ENCODE measurements at places on chromosomes 4 and X.

DNA sequence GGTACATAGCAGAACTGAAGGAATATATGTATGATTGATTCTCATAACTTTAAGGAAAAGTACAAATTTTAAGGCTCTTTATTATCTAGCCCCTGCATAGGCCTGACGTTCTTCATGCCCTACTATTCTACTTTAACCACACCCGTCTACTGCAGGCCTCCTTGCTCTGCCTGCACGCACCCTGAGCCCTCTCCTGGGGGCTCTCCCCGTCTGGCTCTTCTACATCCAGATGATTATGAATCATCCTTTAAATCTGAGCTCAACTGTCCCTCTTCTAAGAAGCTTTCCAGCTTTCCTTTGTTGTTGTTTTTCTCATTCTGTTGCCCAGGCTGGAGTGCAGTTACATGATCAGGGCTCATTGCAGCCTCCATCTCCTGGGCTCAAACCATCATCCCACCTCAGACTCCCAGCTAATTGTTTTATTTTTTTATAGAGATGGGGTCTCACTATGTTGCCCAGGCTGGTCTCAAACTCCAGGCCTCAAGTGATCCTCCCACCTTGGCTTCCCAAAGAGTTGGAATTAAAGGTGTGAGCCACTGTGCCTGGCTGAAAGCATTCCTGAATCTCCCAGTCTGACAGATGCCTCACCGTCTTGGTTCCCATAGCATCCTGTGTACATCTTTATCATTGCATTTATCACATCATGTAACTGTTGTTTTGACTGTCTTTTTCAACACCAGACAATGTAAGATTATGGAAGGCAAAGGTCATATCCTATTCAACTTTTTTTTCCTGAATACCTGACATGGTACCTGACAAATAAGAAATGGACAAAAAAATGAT is 89.2 kb downstream of the WDFY3 start:
- peak; percentile 30 for DNase-seq

DNA sequence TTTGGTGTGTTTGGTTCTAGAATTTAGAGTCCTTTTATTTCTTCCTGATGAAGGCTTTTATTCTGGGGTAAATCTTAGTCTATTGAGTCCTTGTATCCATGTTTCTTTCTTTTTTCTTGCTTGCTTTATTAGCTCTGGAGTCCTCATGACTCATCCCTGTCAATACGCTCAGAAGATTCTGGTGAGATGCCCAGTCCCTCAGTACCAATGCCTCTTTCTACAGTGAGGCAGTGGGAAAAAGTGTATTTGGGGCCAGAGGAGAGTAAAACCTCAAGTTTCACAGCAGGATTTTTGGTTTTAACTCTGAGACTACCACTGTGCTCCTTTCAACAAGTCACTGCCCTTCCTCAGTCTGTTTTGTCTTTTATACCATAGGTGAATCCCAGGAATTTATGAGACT is 368.0 kb downstream of the GBA3 start:
- no peak for DNase-seq

DNA sequence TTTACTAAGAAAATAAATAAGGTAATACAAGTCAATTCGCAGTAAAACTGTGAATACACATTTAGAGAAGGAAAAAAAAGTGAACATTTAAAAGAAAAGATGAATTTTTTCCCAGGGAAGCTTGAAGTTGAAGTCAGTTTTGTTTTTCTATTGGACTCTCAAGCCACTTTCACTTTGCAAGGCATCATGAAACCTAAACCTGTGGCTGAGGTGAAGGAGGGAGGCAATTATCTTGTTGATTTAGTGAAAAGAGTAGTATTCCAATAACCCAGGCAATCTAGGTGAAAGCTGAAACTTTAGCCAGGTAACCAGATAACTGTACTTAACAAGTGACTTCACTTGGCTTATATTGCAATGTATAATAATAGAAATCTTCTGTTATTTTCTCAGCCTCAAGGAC is 138.6 kb downstream of the HDX start:
- no peak for DNase-seq

- no peak for DNase-seq
These were observed 164.0 kb downstream of the SH3KBP1 start for GRCh38 chrX:19723427-19723826.

GRCh38 chrX:12681047-12681446 is 110.2 kb upstream of the PRPS2 start:
- no peak for DNase-seq

GRCh38 chr4:168685136-168685809 is 188.4 kb downstream of the PALLD start:
- DNase-seq, result no peak

GRCh38 chrX:40132751-40133150 is 35.0 kb upstream of the BCOR start:
- peak; percentile 76 for DNase-seq

DNA sequence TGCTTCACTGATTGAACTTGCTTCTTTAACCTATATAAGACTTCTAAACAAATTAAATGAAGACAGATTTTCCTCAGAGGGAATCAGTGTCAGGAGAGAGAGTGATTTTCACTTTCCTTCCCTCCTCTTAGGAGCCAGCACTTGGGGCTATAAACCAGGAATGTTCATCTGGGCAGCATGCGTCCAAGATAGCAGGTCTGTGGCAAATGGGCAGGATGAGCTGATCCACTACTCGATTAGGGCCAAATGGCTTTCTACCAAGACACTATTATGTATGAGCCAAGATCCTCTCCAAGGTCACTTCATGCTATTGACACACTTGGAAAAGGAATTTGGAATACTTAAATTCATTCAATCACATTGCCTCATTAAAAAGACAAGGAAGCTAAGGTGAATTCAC is 203.9 kb upstream of the GRID2 start:
- no peak for DNase-seq

GRCh38 chr4:5683566-5683965 is 24.8 kb downstream of the EVC2 start:
- DNase-seq, result no peak

DNA sequence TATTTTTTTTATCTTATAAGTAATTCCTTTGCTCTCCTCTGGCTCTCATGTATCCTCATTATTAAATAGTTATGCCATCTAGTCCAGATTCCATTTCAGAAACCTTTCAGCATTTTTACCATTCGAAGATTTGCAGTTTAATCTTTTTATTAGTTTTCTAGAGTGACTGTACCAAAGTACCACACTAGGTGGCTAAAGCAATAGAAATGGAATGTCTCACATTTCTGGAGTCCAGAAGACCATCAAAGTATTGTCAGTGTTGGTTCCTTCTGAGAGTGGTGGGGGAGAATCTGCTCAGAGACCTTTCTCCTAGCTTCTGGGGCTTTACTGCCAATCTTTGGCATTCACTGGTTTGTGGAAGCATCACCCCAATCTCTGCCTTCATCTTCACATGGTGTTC is 3.7 kb upstream of the PNMA3 start:
- DNase-seq, result no peak

GRCh38 chr4:114249976-114250375 is 270.5 kb upstream of the ARSJ start:
- peak; percentile 36 for DNase-seq

DNA sequence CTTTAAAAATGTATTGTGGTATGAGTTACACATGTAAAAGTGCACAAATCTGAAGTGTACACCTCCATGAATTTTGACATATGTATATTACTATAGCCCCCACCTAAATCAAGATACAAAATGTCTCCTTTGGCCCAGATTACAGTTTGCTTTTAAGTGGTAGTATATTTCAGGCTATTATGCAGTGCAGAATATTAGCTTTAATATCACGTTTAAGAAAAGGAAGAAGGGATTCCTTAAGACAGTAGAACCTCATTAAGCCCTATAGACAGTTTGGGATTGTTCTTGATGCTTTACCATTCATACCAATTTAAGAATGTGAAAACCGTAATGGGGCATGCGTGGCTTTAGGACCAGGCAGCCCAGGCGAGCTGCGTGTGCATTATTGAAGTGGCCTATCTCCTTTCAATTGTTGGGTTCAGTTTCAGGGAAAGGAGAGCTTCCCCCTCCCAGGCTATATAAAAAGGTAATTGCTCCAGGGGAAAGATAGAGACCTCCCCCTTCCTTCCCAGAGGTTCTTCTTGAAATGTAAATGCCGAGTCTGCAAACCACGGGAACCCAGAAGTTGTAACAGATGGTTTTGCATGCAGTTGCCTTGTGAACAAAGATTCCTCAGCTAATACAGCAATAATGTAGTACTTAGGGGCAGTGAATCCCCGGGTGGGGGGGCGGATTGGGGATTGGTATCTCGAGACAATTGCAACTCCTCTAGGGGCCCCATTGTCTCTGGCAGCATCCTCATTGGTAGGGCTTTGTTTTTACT is 106.1 kb downstream of the UCHL1 start:
- DNase-seq, result no peak

DNA sequence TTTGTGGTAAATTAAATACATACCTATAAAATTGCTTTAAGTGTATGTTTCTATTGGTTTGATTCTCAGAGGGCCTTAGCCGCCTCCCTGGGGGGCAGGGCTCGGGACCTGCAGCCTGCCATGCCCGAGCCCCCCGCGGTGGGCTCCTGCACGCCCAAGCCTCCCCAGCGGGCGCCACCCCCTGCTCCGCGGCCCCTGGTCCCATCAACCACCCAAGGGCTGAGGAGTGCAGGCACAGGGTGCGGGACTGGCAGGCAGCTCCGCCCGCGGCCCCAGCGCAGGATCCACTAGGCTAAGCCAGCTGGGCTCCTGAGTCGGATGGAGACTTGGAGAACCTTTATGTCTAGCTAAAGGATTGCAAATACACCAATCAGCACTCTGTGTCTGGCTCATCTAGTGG is 108.3 kb upstream of the INPP4B start:
- DNase-seq, result no peak

- peak; percentile 78 for DNase-seq
These were observed 53.1 kb downstream of the ATXN3L start for GRCh38 chrX:13266641-13267345.

DNA sequence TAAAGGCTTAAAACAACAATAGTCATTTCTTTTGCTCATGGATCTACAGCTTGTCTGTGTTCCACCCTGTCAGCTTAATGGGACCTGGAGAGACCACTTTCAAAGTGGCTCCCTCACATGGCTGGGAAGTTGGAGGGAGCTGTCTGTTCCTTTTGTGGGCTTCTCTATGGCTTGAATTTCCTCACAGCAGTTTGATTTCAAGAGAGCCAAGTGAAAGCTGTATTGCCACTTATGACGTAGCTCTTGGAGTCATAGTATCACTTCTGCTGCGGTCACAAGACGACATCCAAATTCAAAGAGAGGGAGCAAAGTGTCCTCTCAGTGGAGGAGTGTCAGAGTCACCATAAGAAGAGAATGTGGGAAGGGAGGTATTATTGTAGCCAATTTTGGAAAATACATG is 22.7 kb upstream of the ACSL1 start:
- no peak for DNase-seq

GRCh38 chrX:69038188-69038587 is 127.1 kb downstream of the PJA1 start:
- no peak for DNase-seq

DNA sequence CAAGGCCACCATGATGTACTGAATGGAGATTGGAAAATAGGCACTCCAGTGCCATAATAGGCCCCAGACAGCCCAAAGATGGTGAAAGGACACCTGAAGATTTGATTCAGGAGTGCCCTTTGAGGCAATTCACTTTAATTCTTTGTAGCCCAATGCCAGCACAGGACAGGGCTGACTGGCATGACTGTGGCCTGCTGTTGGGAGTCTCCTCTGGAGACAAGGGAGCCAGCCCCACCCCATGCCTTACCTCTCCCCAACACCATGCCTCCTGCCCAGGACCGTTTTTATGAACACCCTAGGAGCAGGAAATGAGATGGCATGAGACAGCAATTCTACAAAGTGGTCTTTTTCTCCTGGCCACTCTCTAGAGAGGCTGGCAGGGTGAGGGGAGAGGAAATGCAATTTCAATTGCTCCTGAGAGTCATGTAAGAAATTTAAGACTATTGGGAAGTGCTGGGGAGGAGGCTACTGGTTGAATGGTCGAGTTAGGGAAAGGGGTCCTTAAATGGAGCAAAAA is 94.2 kb upstream of the MAMLD1 start:
- DNase-seq, result no peak

GRCh38 chr4:101795704-101796103 is 5.2 kb downstream of the BANK1 start:
- no peak for DNase-seq

GRCh38 chrX:39264023-39264422 is 462.8 kb downstream of the MID1IP1 start:
- DNase-seq, result no peak

DNA sequence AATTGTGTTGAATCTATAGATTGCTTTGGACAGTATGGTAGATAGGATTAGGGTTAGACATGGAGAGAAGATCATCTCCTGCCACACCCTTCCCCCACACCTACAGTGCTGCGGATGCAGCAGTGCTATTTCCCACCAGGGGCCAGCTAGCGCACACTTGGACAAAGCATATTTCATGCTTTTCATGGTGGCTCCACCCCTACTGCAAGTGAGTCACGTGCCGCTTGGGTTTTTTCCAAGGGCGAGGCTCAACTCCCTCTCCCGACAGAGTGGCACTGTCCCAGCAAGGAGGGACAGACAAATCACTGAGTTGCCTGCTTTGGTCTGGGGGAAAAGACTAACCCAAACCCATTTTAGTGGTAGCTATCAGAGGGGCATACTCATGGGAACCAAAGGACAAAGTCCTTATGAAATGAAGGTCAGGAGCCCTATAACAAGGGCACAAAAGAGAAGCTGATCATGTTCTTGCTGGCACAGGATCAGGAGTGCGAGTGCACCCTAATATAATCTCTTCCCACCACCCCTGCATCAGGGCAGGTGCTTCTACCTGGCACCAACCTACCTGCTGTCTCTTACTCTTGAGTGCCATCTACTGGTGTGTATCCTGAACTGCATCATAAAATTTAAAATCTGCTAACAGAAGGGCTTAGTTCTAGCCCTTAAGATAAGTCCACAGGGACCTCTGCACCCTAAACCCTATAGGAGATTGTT is 55.1 kb upstream of the PGAM4 start:
- DNase-seq, result peak; percentile 23

GRCh38 chrX:118502161-118502789 is 6.7 kb downstream of the DOCK11 start:
- no peak for DNase-seq

GRCh38 chrX:154300816-154301215 is 5.2 kb downstream of the TKTL1 start:
- no peak for DNase-seq

GRCh38 chr4:42248972-42249371 is 96.5 kb upstream of the BEND4 start:
- DNase-seq, result no peak

- peak; percentile 11 for DNase-seq
These were observed 50.8 kb upstream of the BOD1L1 start for GRCh38 chr4:13678186-13678924.

DNA sequence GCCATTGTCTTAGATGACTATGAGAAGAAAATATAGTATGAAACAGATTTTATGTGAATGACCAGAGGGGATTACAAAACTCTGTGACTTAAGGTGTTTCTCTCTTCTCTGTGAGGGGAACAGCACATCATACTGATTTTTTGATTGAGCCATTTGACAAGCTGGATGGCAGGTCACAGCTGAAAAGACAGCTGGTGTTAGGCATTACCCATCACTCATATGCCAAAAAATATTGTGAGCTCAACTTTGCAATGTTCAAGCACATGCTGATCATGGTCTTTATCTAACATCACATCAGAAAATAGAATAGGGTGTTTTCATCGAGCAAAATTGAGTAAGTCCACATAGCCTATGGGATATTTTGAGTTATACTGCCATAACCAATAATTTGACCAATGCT is 86.7 kb upstream of the TECRL start:
- no peak for DNase-seq
